ENCODE measurements at places on chromosomes 1 and 21. TPM values are rescaled to one million over a fixed set of nuclear protein-coding genes. Genes with fewer than 3 reads are reported as not detected.

The HCN3 gene
- total RNA-seq = 2.5 TPM

The SERPINC1 gene
- total RNA-seq = not detected

DNA sequence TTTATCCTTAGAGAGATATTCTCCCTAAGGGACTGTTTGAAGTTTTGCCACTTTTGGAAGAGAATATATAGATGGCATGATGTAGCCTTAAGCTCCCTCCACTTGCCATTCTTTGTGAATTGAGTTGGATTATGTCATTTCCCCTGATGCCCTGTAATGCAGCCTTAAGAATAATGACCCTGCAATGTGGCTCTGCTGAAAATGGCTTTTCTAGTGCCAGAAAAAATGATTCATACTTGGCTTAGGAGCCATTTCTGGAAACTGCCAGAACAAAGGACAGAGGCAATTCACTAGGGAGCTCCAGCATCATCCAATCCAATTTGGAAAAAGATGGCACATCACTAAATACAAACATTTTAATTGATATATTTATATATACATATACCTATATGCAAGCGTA lies 265.3 kb downstream of the SPATA17 start:
- no peak for DNase-seq

The PLPP3 gene
- 183 TPM for total RNA-seq

DNA sequence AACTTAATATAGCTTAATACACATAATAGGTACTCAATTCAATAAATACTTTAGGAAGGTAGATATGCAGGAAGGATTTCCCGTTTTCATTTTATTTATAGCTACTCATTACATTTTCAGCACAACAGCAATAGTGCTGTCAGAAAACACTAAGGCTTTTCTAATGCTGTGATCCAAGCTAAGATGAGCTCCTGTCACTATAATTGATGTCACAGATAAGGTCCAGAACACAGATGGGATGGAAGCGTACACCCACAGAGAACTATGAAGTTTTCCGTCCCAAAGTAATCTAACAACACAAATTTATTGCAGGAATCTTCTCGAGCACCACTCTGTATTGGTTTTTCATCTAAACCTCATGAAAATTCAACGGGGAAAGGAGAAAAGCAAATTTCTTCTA lies 13.6 kb downstream of the AUNIP start:
- no peak for DNase-seq

GRCh38 chr1:64624218-64624713 lies 120.6 kb upstream of the RAVER2 start:
- DNase-seq = no peak

All from ovary (tissue), 10 donors.